Left hindlimb (tissue), 1 donor: ENCODE measurements at places on chromosomes 3 and 15.

DNA sequence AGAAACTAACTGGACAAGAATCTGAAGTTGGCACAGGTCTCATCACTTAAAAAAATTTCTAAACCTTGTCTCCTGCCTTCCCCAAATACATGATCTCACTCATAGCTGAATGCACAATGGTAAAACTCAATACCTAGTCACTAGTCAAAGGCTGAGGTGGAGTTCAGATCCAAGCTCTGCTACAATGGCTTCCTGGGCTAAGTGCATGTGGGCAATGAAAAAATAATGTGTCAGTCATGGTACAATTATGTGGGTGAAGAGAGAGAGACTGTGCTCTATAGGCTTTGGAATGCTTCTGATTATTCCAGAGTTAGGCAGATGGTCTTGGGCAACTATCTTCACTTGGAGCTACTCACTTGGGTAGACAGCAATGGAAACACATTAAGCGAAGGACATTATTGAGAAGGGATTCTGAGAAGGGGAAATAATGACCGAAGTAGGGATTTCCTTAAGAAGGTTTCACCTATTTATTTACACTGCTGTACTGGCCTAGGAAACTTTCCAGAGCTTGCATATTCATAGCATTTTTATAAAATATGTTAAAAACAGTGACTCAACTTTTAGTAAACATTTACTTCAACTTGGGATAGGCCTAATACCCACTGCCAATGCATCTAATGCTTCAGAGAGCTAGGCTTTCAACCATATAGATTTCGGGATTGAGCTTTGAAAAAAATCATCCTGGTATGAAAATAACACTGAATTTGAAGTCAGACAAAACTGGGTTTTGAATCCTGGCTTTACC lies 58.7 kb upstream of the PLXND1 start:
- DNase-seq, result no peak

DNA sequence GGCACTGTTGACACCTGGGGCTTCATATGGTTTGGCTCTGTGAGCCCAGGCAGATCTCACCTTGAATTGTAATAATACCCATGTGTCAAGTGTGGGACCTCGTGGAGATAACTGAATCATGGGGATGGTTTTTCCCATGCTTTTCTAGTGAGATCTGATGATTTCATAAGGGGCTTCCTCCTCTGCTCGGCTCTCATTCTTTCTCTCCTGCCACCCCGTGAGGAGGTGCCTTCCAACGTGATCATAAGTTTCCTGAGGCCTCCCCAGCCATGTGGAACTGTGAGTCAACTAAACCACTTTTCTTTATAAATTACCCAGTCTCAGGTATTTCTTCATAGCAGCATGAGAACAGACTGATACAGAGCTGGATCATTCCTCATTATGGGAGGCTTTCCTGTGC lies 655.9 kb upstream of the ADAMTS9 start:
- no peak for DNase-seq

DNA sequence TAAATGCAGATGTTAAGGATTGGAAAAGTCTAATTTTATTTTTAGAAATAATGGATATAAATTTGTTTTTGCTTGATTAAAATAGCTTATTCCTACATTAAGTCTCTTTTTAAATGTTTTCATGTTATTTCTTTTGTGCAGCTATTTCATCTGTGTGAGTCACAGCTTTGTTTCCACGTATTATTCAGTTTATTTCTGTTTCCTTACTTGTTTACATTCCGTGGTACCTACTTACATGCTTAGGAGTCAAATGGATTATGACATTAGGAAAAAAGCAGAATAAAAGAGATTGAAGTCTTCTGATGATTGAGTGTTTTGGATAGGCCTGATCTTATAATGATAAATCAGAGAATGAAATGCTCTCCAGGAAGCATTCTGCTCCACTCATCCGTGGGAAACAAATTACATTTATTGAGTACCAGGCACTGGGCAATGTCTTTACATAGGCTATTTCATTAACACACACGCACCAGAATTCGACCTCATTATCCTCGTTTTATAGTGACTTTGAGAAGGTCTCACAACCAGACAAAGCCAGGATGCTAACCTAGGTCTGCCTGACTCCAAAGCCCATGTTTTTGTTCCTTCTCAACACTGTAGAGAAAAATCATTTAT lies 38.1 kb upstream of the RASA2 start:
- DNase-seq, result no peak

DNA sequence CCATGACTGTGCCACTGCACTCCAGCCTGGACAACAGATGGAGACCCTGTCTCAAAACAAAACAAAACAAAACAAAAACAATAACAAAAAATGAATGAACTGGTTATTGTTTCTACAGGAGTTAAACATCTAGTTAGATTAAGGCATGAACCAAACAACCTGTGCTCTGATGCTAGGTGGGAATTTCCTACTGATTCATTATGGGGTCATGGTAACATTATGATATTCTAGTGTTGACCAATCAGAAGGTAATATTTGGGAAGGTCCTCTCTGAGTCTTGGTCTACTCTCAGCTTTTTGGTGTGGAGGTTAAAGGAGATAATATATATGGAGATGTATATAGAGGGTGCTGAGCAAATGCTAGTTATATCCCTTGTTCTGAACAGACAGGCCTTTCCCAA lies 37.6 kb downstream of the MCF2L2 start:
- DNase-seq, result no peak

DNA sequence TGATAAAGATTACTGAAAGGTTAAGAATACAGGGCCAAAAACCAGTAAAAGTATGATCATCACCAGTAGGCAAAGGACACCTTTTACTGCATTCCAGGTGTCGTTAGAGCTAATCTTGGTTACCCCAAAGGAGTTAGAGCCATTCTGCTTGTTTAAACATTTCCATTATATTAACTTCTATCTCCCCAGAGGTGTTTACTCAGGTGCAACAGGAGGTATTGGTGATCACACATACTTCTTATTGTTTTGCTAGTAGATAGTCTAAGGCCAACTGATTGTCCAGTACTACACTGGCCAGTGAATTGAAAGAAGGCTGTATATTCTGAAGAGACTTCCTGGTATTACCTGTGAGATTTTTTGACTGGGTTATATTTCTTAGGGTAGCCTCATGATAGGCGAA lies 22.8 kb downstream of the MKRN3 start:
- no peak for DNase-seq

GRCh38 chr15:44727485-44728231 lies 8.7 kb upstream of the TRIM69 start:
- DNase-seq, result no peak

GRCh38 chr3:28295898-28296490 lies 52.5 kb upstream of the ZCWPW2 start:
- no peak for DNase-seq

- DNase-seq, result no peak
These were observed 218.6 kb downstream of the THSD4 start for GRCh38 chr15:71333839-71334238.

- DNase-seq, result no peak
These were observed 302.3 kb upstream of the ICE2 start for GRCh38 chr15:60781211-60781713.

GRCh38 chr15:58285921-58286278 lies 145.9 kb upstream of the LIPC start:
- no peak for DNase-seq
